ENCODE measurements at places on chromosomes 16 and 17.
A peak's percentile ranks its signal among the peaks of the same experiment; 100 is the strongest.

DNA sequence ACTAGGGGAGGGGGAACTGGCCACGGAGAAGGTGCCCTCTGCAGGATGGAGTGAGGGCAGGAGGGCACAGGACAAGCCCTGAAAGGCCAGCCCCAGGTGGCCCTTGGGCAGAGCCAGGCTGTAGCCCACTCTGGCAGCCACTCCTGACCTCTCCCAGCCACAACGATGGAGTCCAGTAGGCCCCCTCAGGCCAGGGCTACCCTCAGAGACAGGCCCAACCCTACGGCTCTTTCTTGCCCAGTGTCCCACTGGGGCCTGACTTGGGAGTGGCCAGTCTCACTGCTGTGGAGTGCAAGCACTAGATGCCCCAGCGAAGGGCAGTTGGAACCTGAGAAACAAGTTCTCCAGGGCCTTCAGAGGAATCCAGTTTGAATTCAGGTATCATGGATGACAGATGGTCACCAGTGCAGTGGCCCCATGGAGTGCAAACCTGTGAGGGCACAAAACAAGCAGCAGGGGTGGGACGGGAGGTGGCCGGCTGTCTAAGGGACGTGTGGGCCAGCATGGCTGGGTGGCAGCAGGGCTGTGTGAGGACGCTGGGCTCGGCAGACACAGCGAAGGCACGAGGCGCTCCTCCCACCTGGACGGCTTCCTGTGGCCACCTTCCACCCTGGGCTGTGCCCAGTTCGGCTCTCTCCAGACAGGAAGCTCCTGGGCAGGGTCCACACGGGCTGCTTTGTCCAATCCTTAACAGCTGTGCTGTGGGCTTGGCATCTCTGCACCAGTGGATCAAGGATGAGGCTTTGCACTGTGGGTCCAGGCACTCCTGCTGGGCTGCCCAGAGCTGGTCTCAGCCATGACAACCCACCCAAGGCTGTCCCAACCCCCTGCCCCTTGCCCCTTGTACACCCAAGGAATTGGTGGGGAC, 72.1 kb downstream of the AMFR start:
- DNase-seq = no peak

DNA sequence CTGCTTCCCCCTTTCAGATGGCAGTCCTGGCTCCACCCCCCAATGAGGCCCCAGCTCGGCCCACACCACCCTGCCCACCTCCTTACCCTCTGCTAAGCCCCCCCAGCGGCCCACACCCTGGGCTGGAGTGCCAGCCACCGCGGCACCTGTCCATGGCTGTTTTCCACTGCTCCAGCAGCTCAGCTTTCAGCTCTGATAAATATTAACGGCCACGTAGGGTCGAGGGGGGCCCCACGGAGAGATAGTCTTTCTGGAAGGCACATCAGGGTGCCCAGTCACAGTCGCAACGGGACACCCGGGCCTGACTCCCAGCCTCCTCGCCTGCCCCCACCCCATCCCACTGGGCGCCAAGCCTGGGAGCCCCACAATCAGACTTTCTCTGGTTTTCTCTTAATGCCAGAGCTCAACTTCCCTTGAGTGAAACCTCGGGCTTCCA, 46.5 kb upstream of the CIBAR2 start:
- DNase-seq = no peak

DNA sequence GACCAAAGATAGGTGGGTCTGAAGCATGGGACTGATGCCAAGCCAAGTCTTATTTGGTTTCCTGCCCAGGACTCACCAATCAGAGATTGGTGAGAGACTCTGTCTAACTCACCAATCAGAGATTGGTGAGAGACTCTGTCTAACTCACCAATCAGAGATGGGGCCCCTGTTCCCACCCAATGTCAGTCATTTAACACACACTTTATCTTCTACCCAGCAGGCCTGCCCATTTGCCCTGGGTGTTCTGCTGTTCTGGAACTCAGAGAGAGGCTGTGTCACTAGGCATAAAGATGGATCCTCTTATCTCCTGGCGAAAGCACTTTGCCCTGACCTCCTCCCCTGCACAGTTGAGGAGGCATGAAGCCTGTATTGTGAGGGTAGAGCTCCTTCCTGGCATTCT, 5.4 kb upstream of the RHOT1 start:
- peak; percentile 2 for DNase-seq

GRCh38 chr17:50598487-50598886, 36.2 kb upstream of the ABCC3 start:
- DNase-seq = no peak

- no peak for DNase-seq
These were observed 20.5 kb downstream of the MGAT5B start for GRCh38 chr17:76888661-76889060.

DNA sequence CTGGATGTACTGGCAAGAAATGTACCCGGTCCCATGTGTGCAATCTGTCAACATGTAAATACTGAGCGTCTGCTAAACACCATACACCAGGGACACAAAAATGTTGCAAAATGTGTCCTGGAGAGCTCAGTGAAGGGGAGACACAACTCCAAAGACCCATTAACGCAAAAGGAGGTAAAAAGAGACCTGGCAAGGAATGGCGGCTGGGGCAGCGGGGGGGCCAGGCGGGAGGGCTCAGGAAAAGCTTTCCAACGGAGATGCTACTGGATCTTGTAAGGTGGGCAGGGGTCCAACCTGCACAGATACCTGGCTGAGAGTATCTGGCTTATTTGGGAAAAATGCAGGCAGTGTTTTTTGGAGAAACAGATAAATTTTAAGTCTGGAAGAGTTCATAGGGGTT, 40.7 kb downstream of the ADCY9 start:
- no peak for DNase-seq

- no peak for DNase-seq
These were observed 16.8 kb downstream of the IL4R start for GRCh38 chr16:27330542-27330941.

Measured in CD4-positive, alpha-beta T cell treated with Interleukin-1 beta for 1 hour (primary cell).